ENCODE measurements at places on chromosomes 4 and X.

DNA sequence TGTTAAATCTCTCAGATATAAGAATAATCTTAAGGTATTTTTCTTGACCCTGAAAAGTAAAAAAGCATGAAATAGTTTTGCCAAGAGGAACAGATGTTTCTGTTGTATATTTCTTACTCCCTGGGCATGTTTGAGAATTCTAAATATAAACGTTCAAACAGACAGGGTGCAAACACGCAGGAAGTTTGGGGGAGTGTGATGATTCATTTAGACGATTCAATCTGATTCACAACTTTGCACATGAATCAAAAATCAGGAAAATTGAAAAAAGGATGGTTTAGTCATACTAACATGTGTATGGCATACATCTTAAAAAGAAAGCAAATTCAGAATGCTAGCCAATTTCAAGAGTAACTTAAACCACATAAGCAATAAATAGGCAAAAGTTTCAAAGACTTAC lies 340.3 kb upstream of the GRID2 start:
- peak; percentile 82 for DNase-seq

- DNase-seq, result no peak
Observed at GRCh38 chr4:151296227-151296626, 19.3 kb downstream of the PRSS48 start.

- no peak for DNase-seq
Observed at GRCh38 chr4:158461336-158461735, 60.3 kb upstream of the RXFP1 start.

GRCh38 chr4:2696423-2696822 lies 59.7 kb downstream of the TNIP2 start:
- DNase-seq, result no peak

DNA sequence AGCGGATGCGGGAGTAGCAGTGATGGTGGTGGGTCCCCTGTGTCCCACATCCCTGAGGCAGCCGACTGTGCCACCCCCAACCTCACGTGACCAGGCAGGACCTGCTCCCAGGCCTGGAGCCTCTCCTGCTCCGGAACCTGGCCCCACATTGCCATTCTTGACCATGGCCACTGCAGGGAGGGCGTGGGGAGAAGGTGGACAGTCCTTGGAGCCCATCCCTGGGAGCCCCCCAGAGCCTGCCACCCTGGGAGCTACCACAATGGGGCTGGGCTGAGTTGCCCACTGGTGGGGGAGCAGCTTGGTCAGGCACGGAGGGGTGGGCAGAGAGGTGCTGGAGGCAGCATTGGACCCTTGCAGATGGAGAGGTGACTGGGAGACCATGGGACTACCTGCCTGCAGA lies 36.8 kb downstream of the TMPRSS11A start:
- DNase-seq, result no peak

DNA sequence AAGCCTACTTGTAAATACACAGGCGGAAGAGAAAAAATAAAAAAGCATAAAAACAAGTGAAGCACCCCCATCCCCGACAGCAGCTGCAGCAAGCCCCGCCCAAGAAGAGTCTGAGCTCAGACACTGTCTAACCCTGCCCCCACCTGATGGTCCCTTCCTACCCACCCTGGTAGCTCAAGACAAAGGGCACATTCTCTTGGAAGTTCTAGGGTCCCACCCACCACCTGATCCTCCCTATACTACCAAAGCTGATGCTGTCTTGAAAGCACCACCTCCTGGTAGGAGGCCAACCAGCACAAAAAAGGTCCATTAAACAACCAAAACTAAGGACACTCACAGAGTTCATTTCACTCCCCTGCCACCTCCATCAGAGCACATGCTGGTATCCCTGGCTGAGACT lies 308.2 kb downstream of the KLHL13 start:
- no peak for DNase-seq

- DNase-seq, result no peak
Observed at GRCh38 chr4:5366421-5366820, 315.1 kb downstream of the STK32B start.
